ENCODE measurements at places on chromosomes 4 and X. TPM values are rescaled to one million over a fixed set of nuclear protein-coding genes. Genes with fewer than 3 reads are reported as not detected.

NKX6-1 gene
- not detected for total RNA-seq

RNF212 gene
- 1.7 TPM for total RNA-seq

GPR119 gene
- total RNA-seq, result not detected

CSAG3 gene
- total RNA-seq, result not detected

CTAG1B gene
- not detected for total RNA-seq

PARM1 gene
- 1.4 TPM for total RNA-seq
